ENCODE measurements at places on chromosomes 12 and 14. TPM values are rescaled to one million over a fixed set of nuclear protein-coding genes. Genes with fewer than 3 reads are reported as not detected.
A peak's percentile ranks its signal among the peaks of the same experiment; 100 is the strongest.

GRCh38 chr14:23538785-23539184 is 12.8 kb downstream of the ZFHX2 start:
- DNase-seq, result no peak

GRCh38 chr14:92464716-92465115 is 48.9 kb upstream of the RIN3 start:
- no peak for DNase-seq

The SOAT2 gene
- total RNA-seq, result not detected

DNA sequence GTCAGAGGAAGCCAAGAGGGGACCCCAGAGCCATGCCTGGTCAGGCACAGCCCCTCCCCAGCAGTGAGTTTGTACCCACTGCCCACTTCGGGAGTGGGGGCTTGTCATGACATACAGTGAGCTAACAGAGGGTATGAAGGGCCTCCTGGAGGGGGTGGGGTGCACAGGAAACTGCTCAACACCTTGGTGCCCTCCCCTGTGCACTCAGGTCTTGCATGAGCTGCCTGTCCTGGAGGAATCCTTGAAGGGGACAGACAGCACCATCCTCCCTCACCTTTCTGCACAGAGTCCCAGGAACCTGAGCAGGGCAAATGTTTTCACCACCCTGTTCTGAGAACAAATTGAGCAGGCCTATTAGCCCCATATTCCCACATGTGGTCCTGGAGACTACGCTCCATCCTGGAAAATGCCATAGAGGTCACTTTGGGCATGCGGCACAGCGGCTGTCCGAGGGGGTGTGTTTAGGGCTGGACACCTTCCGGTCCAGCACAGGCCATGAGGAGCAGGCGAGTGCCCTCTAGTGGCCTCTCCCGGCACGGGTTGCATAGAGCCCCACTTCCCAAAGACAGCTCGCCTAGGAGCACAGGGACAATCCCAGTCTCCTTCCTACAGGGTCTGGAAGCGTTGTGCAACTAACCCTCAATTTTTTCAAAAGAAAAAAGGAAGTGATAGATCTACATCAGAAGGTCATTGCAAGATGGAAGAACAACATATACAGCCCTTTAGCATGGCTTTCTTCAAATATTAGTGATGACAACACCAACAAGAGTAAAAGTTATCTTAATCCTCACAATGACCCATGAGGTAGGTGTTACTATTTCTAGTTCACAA is 31.9 kb upstream of the ZFP36L1 start:
- DNase-seq, result no peak

The PIP4K2C gene
- total RNA-seq, result 96.0 TPM

DNA sequence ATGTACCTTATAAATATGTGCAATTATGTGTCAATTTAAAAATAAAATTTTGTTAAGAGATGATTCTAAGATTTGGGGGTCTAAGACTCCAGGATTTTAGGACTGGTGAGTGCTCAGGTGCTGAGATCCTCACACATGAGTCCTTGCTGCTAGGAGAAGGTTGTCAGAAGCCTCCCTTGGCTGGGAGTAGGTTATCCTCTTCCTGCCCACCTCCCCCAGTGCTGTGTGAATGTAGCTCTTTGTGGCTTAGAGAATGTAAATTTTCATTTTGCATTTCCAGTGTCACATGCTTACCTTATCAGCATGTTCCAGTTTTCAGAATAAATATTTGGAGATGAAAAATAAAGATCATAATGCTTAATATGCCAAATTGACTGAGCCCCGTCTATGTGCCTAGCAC is 114.2 kb upstream of the MDM1 start:
- no peak for DNase-seq

The SLC38A4 gene
- not detected for total RNA-seq

DNA sequence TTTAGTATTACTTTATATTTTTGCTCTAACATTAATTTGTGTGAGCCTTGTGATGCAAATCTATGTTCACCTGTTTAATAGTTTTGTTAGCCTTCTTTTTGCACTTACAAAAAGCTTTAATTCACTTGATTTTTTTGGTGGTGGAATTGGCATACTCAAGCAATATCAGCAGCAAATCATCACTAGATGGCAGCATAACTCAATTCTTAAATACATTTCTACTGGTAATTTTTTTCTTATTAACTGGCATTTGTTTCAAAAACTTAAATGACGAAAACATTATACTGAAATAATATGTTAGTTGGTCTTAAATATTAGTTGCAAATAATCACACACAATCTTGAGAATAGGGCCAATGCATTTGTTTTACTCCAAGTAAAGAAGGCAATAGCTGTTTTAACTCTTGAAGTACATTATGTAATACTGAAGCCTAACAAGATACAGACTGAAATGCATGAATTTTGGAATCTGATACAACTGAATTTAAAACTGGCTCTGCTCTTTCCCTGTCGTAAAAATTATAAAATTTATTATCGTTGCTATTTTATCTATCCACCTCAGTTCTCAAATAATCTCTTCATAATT is 151.5 kb downstream of the ATXN7L3B start:
- peak; percentile 26 for DNase-seq

The ANO4 gene
- total RNA-seq, result 0.21 TPM

GRCh38 chr14:90797451-90797850 is 18.8 kb downstream of the TTC7B start:
- DNase-seq, result no peak

The ZNF10 gene
- 3.3 TPM for total RNA-seq

The GPR68 gene
- 4.7 TPM for total RNA-seq

DNA sequence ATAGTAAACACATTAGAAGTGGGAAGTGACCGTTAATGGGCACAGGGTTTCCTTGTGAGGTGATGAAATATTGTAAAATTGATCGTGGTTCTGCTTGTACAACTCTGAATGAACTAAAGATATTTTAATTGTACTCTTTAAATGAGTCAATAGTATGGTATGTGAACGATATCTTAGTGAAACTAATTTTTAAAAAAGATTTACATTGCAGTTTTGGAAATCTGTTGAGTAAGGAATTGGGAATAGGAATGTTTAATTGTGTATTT is 1.7 kb downstream of the ZNF410 start:
- no peak for DNase-seq

GRCh38 chr14:91378930-91379578 is 38.6 kb downstream of the CCDC88C start:
- DNase-seq, result no peak

All from kidney epithelial cell (primary cell).